Cerebellum (tissue), 4 donors: ENCODE measurements at places on chromosomes 2 and 18.

GRCh38 chr2:149827585-149828126 is 240.1 kb upstream of the MMADHC start:
- no peak for DNase-seq

DNA sequence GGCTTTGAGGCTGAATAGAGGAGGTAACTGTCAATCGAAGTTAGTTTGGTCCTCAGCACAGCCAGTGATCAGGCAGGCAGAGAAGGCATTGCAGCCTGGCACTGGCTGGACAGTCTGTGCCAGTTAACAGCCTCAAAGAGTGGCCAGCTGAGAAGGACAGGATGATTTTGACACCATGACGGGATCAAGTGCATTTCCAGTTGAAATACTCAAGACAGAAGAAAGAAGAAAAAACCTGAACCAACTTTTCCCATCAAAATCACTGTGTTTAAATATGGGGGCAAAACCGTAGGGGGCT is 96.7 kb upstream of the ZCCHC2 start:
- DNase-seq = no peak

DNA sequence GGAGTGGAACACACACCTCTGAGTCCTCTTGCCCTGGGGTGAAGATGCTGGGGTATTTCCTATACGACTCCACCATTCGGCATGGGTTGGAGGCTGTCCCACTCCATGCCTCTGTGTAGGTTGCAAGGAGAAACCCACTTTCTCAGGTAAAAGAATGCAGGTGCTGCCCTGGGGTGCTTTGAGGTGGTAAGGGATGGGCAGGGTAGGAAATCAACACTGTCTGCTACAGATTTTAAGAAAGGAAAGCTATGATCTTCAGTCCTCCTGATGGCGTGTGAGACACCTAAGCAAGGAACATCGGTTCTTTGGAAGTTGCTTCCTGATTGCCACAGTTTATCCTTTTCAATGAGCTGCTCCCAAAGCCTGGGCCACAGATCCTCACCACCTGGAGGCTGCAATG is 209.2 kb downstream of the NCK2 start:
- no peak for DNase-seq

- no peak for DNase-seq
Measured at GRCh38 chr2:146323564-146323963, 1521.3 kb upstream of the ACVR2A start.

- no peak for DNase-seq
Measured at GRCh38 chr2:214542866-214543265, 132.0 kb downstream of the VWC2L start.

DNA sequence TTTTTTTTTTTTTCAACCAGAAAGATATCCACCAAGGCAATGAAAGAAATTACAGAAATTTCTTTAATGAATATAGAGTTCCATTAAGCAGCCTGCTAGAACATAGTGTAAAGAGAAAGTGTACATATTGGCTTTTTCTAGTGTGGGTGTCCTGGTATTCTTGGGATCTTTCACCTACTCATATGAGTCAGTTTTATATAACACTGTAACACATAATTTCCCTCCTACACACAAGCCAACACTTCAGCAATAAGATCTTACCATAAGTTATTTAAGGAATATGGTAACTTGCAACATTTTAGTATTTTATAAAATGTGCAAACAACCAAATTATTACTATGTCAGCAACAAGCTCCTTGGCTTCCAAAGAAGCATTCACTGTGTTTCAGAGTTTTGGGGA is 59.9 kb downstream of the ZRANB3 start:
- no peak for DNase-seq

DNA sequence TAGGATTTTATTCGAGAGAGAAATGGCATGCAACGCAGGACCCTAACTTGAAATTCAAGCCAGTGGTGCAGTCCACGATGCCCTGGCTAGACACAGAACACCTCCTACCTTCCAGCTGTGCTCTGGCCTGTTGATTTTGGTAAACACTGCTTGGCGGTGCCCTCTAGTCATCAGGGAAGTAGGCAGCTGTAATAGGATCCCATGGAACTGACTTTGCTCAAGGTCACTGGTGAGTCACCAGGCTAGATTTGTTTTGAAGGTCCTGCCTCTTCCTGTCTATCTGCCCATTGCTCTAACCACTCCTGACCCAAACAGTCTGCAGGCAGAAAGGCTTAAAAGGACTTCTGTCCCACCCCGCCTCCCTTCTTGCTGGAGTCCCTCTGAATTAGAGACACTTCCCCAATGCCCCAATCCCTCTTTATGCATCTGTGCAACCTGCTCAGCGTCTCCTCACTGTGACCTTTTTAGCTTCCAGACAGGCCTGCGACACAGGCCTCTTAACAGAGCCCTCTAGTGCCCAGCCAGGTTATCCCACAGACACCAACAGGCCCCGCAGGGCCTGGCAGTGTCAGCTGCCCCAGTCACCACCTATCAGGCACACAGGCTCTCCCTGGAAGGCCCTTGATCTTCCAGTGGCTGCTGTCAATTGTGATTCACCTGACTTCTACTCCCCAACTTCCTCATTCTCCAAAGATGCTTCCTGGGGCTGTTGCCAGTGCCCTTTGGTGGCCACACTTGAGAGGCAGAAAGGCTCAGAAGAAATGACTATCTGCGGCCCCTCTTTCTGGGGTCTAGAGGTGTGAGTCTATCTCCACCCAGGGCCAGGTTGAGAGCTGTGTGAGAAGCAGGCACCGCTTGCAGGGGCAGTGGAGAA is 5.2 kb downstream of the TMEM127 start:
- peak; percentile 73 for DNase-seq

- no peak for DNase-seq
Measured at GRCh38 chr2:192123847-192124246, 70.9 kb downstream of the TMEFF2 start.

GRCh38 chr18:74116633-74117554 is 30.7 kb downstream of the FBXO15 start:
- DNase-seq = no peak

- DNase-seq = no peak
Measured at GRCh38 chr18:79011300-79011870, 31.8 kb downstream of the SALL3 start.
